ENCODE measurements at places on chromosomes 1 and 21.

- DNase-seq = no peak
Measured at GRCh38 chr1:31041529-31041928, 24.0 kb downstream of the PUM1 start.

- no peak for DNase-seq
Measured at GRCh38 chr1:180123463-180123936, 31.2 kb upstream of the QSOX1 start.

DNA sequence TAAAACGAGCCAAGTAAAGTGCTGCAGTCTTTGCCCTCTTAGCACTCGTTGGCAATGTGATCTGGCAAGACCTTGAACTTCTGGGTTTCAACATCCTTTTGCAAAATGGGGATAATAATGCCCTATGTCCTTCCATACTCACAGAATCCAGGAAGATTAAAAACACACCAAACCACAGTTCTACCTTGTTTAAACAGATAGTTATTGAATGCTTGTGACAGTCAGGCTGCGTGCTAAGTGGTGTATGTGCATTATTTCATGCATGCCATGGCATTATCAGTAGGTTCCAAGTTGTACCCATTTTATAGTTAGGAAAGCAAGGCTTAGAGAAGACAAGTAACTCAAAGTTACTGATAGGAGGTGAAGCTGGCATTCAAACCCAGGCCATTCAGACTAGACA, 308.6 kb upstream of the PROX1 start:
- no peak for DNase-seq

DNA sequence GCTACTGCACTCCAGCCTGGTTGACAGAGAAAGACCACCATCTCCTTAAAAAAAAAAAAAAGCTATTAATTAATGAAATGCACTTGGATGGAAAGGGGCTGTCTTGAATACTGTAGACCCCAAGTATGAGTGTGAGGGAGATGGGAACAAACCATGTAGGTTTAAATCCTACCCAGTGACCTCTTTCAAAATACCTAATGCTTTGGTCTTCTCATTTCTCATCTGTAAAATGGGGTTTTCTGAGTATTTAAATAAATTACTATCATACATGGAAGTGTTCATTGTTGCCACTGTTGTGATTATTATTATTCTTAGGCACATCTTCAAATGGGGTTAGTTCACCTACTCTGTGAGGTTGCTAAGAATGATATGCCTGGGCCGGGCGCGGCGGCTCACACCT, 17.1 kb upstream of the FUCA1 start:
- DNase-seq = no peak

DNA sequence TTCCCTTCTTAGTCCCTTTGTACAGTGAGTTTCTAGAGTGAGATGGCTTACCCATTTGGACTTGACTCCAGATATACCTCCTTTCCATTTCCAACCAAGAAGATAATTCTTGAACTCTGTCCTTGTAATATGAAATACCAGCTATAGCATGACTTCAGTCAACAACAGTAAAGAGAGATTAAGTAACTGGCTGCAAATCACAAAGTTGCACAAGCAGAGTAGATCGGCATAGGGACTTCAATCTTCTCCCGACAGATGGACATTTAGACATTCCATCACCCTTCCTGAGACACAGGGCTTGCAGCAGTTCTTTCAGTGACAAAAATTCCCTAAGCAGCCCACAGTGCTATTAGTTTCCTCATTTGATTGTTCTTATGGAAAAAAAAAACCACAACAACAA, 44.6 kb downstream of the JAK1 start:
- DNase-seq = no peak

- no peak for DNase-seq
Measured at GRCh38 chr1:176989023-176989422, 175.5 kb downstream of the ASTN1 start.
